ENCODE measurements at places on chromosomes 5 and 9. TPM values are rescaled to one million over a fixed set of nuclear protein-coding genes. Genes with fewer than 3 reads are reported as not detected.

The COL15A1 gene
- total RNA-seq, result 25.1 TPM

DNA sequence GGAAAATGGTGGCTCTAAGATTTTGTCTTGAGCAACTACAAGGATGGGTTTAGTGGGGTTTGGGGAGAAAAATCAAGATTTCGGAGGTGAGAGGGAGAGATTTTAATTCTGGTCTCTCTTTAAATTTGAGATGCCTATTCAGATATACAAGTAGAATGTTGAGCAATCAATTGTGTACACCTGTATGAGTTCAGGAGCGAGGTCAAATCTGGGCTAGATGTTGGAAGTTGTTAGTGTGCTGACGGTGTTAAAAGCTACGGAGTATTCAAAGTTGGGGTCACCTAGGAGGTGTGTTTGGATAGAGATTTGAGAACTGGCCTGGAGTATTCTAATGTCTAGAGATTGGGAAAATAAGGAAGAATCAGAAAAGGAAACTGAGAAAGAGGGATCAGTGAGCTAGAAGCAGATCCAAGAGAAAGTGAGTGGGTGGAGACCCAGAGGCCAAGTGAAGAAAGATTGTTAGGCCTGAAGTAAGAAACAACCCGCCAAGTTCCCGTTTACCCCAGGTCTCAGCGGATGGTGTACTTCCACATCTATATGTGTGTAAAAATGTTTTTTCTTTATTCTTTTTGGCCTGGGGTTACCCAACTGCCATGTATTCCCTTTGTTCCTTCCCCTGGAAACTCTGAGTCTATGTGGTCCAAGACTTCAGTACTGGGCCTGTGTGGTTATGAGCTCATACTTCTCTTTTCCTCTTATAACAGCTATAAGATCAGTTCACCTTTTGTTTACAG is 11.9 kb upstream of the ARHGAP26 start:
- DNase-seq, result no peak

DNA sequence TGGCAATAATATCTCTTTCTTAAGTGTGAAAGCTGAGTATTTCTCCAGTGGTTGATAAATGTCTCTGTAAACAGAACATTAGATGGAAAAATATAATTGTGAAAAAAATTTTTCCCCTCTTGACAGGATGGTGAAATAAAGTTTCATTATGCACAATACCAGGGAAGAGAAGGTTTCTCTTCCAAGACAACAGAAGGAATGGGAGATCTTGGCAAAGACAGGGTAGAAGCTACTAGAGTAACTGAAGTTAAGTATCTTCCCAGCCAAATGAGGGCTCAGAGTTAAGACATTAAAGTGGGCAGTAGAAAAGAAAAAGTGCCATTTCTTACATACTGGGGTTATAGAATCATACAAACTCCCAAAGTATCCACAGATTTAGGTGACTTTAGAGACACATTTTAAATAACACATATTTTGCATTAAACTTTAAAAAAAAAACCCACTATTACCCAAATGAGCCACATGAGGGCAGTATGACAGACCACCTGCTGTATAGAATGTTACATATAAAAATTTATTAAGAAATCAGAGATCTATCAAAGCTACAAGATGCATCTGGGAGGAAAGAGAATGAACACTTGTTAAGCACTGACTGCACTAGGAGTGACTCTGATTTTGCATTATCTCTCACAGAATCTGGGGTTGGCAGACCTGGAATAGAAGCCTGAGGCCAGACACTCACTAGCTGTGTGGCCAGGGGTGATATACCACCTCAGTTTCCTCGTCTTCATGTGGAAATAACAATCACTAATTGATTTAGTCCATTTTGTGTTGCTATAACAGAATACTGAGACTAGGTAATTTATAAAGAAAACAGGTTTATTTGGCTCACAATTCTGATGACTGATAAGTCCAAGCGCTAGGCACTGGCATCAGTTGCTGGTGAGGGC is 98.5 kb downstream of the ARSB start:
- peak; percentile 54 for DNase-seq

The TMEM171 gene
- 0.90 TPM for total RNA-seq

GRCh38 chr9:92650839-92651621 is 18.9 kb downstream of the IPPK start:
- peak; percentile 95 for DNase-seq

DNA sequence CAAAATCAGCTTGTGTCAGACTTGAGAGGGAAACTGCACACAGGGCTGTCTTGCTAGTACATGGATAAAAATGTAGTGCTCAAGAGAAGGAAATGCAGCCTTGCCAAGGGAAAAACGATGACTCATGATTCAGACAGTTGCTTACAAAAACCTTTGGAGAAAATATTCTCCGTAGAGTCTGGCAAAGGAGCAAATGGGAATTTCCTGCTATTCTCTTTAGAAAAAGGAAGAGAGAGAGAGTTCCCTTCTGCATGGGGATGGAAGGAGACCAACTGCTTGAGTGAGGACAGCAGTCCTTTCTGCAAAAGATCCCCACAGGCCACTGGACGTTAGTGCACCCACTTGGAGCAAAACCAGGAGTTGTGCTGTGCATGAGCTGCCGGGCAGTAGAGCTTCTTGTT is 7.6 kb downstream of the IFNB1 start:
- peak; percentile 99 for DNase-seq

The LECT2 gene
- not detected for total RNA-seq

DNA sequence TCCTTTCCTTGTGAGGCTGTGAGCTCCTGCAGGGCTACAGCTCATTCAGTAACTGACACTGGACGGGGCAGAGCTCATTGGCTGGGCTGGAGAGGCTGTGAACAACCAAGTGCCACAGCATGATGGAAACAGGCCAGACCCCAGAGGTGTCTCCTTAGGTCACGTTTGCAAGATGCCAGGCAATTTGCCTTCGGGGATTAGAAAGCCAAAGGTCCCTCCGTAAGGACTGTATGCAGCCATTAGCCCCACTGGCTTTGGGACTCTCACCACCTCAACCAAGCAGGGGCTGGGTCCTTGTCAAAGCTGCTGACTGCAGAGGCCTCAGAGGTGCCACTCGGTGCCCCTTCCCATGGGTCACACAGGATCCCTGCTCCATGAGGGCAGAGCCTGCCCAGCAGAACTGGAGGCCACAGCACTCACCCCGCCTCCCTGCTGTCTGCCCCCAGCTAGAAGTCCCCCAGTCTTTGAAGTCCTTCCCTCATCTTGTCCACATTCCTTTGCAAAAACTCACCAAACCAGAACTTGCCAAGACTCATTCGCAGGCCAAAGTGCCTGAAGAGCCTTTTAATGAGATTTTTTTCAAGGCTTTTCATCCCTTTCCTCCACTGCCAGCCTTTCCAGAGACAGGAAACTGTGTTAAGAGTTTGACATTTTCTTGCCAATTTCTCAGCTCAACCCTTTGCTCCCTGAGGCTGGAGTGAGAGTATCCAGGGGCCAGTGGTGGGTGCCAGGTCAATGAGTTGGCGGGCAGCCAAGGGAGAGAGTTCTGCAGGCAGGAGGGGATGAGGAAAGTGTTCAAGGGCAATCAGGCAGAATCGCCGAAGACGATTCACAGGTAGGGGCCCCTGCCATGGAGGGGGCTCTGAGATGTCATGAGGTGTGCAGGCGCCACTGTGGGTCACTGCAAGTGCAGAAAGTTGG is 39.7 kb upstream of the SLC25A51 start:
- peak; percentile 98 for DNase-seq

- peak; percentile 2 for DNase-seq
Observed at GRCh38 chr5:170523142-170523551, 19.3 kb downstream of the KCNIP1 start.

GRCh38 chr9:83511051-83511450 is 27.1 kb downstream of the FRMD3 start:
- DNase-seq, result peak; percentile 38

GRCh38 chr5:151694035-151694485 is 7.3 kb upstream of the SPARC start:
- peak; percentile 74 for DNase-seq

DNA sequence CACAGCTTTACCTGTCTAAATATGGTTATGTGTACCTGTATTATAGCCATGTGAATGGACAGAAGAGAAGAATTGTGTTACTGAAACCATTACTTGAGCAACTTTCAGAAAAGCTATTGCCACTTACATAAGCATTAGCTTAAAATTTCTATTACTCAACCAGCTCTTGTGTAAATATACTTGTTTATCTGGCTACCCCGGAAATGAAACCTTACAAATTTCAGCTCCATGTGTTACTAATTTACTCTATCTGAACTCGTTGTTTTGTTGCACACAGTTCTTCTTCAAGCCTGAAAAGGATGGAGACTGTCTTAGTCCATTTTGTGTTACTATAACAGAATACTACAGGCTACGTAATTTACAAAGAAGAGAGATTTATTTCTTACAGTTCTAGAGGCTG is 22.5 kb upstream of the ADAMTSL1 start:
- DNase-seq, result peak; percentile 63

Data from fibroblast of the aortic adventitia (primary cell).